ENCODE measurements at places on chromosomes 1 and 21.

- DNase-seq: no peak
Measured at GRCh38 chr1:215263636-215264035, 181.1 kb downstream of the KCNK2 start.

- no peak for DNase-seq
Measured at GRCh38 chr1:218524526-218524925, 179.4 kb downstream of the TGFB2 start.

DNA sequence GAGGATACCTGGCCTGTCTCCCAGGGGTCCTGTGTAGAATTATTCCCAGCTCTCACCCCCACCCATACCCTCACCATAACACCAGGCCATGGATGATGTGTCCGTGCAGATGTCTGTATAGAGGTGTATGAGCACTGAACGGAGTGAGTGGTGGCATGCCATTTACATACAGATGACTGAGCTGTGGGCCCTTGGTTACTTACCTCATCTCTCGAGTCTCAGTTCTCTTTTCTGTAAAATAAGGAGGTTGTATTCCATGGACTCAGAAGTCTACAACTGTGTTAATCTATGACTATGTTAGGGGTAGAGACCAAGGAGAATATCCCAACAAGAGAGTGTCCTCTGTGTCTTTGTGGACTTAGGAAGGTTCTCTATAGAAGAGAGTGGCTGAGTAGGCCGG is 65.6 kb upstream of the CD1D start:
- no peak for DNase-seq

GRCh38 chr1:172325531-172325930 is 95.0 kb upstream of the C1orf105 start:
- no peak for DNase-seq

- no peak for DNase-seq
Measured at GRCh38 chr1:196680107-196680506, 28.3 kb downstream of the CFH start.
